Stimulated activated CD8-positive, alpha-beta memory T cell treated with anti-CD3 and anti-CD28 coated beads, Interleukin-7, amount 100 ng/mL, for 24 hours (primary cell): ENCODE measurements at places on chromosomes 11 and 22.

- DNase-seq: no peak
These were observed 87.1 kb downstream of the GRIK4 start for GRCh38 chr11:120598517-120599257.

DNA sequence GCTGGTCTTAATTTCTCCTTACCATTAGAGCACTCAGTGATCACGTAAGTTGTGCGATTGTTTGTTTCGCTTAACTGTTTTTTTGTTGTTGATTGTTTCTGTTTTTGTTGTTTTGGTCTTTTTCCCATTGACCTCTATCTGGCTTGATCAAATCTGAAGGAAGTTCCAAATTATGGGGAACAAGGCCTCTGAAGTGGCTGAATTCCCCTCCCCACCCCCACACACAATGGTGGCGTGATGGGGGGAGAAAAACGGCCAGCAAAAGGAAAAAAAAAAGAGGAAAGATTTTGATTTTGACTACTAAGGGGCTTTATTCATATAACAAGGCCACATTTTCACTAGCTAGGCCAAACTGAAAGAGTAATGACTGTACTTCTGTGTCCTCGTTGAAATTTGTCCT lies 53.6 kb downstream of the OSBPL5 start:
- no peak for DNase-seq

- no peak for DNase-seq
These were observed 535.4 kb downstream of the RAB38 start for GRCh38 chr11:87639753-87640364.

DNA sequence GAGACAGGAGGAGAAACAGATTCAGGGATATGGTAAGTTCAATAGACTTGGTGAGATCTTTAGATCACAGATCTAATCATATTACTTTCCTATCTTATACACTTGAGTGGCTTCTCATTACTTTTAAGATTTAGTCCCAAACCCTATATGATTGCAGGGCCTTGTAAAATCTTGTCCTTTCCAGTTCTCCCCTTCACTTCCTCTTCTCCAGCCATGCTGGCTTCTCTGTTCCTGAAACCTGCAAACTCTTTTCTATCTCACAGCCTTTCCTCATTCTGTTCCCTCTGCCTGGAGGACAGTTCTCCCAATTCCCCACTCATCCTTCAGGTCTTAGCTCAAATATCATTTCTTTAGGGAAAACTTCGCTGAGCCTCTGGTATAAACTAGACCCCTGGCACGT lies 65.9 kb upstream of the BIRC3 start:
- DNase-seq: no peak

DNA sequence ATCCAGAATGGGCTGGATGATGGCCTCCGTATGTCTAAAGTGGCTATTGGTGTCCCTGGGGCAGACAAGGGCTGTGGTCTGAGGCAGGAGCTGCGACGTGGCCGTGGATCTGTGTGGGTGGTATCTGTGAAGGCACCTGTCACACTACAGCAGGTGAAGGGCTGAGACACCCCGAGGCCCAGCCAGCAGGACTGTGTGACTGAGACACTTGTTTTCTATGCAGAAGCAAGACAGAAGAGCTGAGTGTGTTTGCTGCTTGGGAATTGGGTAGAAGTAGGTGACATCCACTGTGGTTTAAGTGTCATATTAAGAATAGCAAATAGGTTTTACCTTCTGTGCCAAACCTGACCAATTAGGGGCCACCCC lies 35.0 kb downstream of the AMPD3 start:
- no peak for DNase-seq

GRCh38 chr22:39024519-39025308 lies 3.8 kb downstream of the APOBEC3D start:
- no peak for DNase-seq

- no peak for DNase-seq
These were observed 1496.5 kb downstream of the FAM181B start for GRCh38 chr11:81237139-81237538.

DNA sequence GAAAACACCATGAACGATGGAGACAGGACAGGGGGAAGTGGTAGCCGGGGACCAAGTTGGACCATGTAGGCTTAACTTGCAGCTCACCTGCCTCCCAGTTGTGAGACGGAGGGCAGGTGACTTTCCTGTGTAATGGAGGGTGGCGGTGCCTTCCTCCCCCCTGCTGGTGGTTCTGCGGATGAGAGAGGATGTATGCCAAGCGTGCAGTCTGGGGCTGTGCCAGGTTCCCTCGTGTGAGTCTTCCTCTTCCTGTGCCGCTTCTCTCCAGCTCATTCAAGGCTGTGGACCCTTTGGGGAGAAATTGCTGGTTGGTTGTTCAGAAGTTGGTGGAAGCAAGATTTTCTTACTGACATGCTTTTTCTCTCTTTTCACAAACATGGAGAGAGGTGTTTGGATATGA lies 35.1 kb downstream of the MPPED1 start:
- DNase-seq: no peak

DNA sequence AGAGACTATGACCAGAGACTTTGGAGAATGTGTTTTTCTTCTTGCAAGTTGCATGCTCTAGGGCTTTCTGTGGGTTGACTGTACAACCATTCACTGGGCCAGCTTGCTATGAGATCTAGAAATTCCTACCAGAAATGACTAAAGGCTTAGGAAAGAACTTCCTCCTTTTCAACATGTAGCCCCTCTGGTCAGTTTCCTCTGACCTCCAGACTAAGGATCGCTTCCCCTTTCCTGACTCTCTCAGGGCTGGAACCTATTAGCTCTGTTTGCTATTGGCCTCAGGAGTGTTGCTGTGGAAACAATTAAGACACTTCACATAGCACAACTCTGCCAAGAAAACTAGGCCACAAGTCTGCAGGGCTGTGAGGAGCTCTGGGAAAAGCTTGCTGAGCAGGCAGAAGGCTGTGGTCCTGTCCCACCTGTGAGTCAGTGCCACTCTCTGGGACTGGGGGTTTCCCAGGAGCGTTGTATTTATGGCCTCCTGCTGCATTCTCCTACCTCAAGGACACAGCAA lies 10.7 kb downstream of the CRY2 start:
- no peak for DNase-seq

DNA sequence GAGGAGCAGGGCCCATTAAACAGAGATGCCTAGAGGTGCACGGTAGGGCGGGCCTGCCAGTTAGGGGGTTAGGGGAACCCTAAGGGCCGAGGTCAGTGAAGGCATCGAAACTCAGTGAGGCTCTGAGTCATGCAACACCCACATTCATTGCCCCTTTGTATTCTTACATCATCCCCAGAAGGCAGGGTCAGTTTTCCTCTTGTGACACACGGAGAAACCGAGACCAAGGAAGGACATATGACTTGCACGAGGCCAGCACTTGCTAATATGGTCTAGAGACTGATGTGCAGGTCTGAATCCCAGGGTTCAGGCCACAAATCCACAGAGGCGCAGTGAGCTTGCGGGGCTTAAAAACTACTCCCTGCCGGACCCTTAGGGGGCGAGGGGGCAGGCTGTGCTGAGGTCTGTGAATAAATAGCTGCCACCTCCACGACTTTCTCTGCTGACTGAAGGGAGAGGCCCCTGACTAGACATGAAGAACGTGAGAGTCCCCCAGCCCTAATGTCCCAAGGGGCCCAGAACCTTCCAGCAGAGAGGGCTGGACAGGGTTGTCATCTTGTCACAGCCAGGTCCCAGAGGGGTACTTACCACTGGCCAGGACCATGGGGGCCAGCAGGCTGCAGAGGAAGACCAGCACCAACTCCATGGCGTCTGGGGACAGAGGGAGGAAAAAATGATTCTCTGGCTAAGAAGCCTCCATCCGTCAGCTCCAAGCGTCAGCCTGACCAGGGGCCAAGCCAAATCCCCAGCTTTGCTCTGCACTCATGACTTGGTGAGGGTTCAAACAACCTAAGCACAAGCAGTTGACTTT lies 17.8 kb upstream of the FXYD2 start:
- no peak for DNase-seq

GRCh38 chr11:15493921-15494620 lies 379.3 kb downstream of the INSC start:
- no peak for DNase-seq

DNA sequence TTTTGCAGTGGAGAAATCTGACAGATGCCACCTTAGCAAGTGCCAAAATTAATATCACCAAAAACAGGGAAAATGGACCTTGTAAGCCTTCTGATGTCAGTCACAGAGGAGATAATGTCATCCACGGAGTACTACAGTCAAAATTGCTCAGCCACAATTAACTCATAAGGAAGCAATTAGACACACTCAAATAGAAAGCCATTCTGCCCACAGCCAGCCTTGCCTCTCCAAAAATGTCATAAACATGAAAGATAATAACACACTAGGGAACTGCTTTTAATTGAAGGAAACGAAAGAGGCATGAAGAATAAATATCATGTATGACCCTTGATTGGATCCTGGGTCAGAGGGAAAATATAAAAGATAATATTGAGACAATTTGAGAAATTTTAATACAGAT lies 505.6 kb upstream of the API5 start:
- DNase-seq: no peak

- no peak for DNase-seq
These were observed 756.6 kb upstream of the API5 start for GRCh38 chr11:42555190-42555589.

DNA sequence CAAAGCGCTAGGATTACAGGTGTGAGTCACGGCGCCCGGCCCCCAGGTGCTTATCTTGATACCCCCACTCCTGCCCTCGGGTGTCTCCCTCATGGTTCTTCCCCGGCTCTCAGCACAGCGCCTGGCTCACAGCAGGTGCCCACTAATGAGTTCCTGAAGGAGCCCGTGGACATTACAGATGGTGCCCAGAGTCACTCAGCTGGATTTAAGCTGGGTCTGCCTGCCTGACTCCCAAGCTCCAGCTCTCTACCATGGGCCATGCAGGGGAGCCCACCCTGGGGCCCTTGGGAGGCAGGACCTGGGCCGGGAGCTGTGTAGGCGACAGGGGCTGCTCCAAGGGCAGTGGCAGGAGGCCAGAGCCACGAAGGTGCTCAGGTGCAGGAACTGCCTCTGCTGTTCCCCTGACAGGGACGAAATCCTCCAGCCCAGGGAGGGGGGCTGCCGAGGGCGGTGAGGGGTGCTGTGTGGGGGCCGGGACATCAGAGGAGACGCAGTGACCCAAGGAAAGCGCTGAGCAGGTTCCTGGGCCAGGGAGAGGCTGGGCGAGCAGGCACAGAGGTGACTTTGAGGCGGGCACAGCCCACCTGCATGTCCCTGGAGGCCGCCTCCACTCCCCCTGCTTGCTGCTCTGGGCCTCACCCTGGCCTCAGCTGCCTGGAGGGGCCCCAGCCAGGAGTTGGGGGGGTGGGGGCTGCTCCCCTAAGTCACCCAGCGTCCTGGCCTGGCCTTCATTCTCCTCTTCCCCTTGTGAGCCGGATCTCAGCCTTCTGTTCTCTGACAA lies 14.6 kb upstream of the FLRT1 start:
- DNase-seq: no peak

DNA sequence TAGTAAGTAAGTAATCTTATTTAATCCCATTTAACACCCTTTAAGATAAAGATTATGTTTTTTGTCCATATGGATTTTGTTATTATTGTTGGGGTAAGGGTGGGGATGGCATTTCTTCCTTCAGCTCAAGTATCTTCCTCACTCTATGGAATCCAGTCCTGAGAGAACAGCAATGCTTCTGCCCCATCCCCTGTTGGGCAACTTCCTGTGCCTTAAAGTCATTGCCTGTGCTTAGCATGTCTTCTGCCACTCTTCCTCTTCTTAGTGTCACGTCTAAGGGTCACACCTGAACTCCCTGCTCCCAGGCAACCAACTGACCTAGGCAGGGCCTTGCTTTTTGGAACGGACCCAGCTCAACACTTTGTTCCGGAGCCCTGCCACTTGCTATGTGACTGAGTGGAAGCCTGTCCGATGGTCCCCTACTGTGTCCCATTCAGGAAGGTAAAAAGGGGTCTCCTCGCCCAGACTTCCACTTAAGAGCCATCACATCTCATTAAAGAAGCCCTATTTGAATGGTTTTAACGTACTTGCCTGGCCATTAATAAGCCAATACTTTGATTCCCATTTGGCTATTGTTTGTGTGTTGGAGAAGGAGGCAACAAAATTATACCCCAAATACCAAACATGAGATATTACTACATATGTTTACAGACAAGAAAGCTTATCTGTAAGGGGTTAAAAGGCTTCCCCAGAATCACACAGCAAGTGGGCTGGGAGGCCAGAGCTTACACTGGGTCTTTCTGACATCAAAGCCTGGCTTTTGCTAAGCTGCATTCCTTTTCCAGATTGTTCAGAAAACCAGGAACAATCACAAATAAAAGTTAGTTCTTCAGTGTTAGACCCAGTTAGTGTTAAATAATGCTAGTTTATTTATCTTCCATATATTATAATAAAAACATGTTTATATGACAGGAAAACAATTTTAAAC lies 59.2 kb downstream of the RAB38 start:
- no peak for DNase-seq

DNA sequence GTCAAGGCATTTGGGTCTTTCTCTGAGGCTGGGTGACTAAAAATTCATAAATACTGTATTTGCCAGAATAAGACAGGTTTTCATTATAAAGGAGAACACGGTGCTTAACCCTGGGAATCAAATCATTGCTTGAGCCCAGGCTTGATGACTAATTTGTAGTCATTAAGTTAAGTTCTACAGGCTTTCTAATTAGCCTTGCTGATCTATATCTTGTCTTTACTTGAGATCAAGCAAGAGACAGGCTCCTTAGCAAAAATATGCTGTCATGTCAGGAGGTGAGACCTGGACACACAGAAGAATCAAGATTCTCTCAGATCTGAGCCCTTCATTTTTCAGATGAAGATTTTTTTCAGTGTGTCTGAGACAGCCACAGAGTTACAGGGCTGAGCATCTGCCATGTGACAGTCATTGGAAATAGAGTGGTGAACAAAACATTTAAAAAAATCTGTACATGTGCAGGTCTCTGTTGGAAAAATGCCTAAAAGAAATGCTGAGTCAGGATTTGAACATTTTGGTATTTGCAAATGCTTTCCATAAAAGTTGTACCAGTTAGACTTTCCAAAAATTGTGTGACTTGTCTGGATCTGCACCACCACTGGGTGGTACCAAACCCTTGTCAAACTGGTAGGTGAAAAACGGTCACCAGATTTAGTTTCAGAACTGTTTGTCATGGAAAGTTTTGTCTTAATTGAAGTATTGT lies 14.6 kb downstream of the ACAT1 start:
- DNase-seq: no peak

DNA sequence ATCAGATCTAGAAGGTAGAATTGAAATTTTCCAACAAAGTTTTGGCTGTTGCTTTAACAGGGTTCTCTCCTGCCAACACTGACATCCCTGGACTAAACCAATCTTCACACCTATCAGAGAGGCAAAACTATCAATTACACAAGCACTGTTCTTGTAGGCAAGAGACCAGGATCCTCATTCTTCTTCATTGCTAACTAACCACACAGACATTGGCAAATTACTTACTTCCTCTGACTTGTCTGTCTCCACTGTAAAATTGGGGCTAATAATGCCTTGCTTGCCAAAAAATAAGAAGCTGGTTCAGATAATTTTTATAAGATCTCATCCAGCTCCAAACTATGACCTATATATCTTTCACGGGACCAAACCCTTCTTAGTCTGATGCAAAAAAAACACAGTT lies 93.8 kb upstream of the DDI1 start:
- DNase-seq: no peak

- no peak for DNase-seq
These were observed 252.8 kb downstream of the JRKL start for GRCh38 chr11:96642583-96642982.
